ENCODE measurements at places on chromosomes 7 and 10. TPM values are rescaled to one million over a fixed set of nuclear protein-coding genes. Genes with fewer than 3 reads are reported as not detected.

SMARCD3 gene
- 131 TPM for total RNA-seq

DNA sequence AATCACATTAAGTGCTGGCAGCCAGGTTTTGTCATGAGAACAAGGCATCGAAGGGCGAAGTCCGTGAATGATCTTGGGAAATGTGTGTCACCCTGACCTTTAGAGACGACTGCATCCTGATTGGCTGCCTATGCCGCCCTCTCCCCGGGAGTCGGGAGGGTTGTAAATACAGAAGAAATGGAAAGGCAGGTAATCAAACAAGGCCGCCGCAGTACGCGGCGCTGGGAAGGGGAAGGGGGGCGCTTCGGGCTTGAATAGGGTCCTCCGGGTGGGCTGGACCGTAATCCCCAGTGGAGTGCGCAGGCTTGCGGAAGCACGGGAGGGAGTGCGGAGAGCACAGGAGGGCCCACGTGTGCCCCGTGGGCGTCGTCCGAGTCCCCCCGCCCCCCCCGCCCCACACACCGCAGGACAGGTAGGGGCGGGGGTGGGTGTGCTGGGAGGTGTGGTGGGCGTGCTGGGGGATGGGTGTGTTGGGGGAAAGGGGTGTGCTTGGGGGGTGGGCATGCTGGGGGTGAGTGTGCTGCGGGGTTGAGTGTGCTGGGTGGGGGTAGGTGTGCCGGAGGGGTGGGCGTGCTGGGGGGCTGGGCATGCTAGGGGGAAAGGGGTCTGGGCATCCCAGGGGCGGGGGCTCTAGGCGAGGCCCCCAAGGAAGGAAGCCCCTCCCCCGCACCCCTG, 169.4 kb downstream of the ARHGAP12 start:
- peak; percentile 60 for DNase-seq

GRCh38 chr7:124457841-124458240, 307.8 kb downstream of the GPR37 start:
- no peak for DNase-seq

GRCh38 chr7:121336579-121336978, 7.8 kb downstream of the WNT16 start:
- DNase-seq: no peak

MTG1 gene
- total RNA-seq: 14.7 TPM

DNA sequence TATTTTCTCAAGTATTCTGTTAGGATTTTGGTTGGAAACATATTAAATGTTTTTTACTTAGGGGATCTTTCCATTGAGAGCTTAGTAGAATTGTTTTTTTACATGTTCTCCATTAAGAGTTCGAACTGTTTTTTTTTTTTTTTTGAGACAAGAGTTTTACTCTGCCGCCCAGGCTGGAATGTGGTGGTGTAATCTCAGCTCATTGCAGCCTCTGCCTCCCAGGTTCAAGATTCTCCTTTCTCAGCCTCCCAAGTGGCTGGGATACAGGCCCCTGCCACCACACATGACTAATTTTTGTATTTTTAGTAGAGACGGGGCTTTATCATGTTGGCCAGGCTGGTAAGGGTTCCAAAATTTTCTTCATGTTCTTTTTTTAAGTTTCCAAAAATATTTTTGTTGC, 33.2 kb downstream of the MPLKIP start:
- DNase-seq: no peak

DNA sequence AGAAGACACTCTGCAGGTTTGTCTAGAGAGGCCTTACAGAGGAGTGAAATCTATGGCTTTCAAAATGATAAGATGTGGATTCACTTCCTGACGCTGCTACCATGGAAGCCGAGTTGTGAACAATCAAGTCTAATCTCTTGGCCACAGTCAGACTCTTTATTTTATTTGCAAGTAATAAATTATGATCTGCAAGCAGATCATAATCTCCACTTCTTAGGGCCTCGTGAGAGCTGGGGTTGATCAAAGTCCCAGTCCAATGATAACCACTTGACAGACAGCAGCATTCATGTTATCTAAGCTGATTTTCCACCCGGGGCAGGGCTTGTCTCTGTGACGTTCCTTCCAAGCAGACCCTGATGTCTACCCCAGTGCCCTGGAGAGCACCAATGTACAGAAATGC, 776.4 kb upstream of the AUTS2 start:
- DNase-seq: no peak

GRCh38 chr7:9945857-9946256, 1027.8 kb upstream of the PHF14 start:
- no peak for DNase-seq

NOLC1 gene
- 22.8 TPM for total RNA-seq
